ENCODE measurements at places on chromosomes 5 and 9.

DNA sequence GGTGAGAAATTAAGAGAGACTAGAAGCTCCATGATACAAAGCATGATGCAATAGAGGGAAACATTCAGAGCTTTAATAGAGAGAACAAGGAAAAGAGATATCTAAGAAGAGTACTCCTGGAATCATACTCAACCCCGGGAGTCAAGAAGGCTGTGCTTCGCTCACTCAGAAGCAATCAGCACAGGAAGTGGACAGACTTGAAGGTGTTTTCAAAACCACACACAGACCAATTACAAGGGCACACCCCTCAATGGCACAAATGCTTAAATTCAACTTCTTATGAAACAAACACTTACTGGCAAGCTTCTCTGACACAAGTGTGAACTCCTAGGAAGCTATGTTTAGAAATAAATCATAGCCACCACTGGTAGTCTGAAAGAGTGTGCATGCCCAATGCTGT, 462.3 kb downstream of the GABRG2 start:
- no peak for DNase-seq

DNA sequence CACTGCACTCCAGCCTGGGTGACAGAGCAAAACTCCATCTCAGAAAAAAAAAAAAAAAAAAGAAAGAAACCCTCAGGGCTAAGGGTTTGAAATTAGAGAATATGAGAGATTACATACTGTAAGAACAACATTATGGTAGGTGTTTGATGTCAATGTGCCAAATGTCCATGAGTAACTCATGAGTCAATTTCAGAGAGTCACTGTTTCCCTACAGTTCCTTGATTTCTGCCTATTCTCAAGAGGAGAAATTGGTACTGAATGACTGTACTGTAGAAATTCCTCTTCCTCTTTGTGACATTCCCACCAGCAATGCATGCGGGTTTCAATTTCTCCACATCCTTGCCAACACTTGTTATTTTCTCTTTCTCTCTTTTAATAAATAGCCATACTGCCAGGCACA, 35.2 kb downstream of the MARVELD2 start:
- DNase-seq = peak; percentile 71

- DNase-seq = peak; percentile 8
Observed at GRCh38 chr9:129237164-129237611, 59.1 kb upstream of the IER5L start.

DNA sequence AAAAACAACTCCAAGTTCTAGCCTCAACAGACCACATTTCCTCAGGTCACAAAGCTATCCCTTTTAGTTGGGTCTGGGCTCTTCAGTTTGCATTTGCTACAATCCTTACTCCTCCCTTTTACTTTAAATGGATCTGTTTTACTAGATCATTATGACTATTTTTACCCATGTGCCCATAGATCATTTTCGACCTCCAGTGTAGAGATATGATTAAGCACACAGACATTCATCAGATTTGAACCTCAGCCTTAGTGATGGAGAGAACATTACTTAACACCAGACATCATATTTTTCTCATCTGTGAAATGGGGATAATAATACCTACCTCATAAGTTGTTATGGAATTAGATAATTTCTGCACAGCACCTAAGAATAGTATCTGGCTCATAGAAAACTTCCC, 141.9 kb downstream of the NPR3 start:
- no peak for DNase-seq

DNA sequence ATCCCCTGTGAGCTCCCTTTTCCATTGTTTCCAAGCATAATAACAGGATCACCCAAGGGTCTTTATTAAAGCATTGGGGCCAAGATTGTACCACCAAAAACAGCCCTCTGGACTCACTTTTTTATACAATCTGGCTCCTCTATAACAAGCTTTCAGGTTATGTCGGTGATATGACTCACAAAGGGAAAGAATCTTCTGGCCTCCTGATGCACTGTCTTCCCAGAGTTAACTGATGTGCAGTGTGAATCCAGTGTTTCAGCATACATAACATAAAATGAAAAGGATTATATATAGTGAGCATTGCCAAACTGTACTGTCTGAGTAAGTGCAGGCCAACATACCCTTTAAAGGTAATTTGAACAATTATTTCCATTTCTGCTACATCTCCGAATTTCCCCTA, 33.9 kb upstream of the MAN2A1 start:
- DNase-seq = no peak

DNA sequence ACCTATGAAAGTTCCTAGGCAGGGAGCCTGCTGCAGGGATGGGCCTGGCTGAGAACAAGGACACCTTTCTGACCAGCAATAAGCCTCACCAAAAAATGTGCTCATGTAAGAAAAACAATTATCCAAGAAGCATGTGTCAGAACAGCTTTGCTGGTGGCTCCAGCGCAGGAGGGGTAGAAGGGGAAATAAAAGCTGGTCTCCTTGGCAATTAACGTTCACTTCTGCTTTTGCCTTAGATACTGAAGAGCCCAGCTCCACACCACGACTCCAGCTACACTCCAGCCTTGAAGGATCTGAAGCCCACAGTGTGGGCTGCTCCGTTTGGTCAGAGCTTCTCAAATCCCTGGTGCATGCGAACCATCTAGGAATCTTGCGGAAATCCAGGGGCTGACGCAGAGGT, 107.6 kb upstream of the PHYKPL start:
- no peak for DNase-seq

- DNase-seq = no peak
Observed at GRCh38 chr5:36495611-36496010, 110.8 kb upstream of the SLC1A3 start.

GRCh38 chr5:140982083-140982716, 15.9 kb downstream of the PCDHAC2 start:
- no peak for DNase-seq

GRCh38 chr5:77449981-77450380, 42.1 kb downstream of the WDR41 start:
- no peak for DNase-seq

GRCh38 chr9:95609426-95609825, 92.7 kb upstream of the PTCH1 start:
- DNase-seq = no peak

- no peak for DNase-seq
Observed at GRCh38 chr5:176943816-176944215, 44.7 kb upstream of the HK3 start.

DNA sequence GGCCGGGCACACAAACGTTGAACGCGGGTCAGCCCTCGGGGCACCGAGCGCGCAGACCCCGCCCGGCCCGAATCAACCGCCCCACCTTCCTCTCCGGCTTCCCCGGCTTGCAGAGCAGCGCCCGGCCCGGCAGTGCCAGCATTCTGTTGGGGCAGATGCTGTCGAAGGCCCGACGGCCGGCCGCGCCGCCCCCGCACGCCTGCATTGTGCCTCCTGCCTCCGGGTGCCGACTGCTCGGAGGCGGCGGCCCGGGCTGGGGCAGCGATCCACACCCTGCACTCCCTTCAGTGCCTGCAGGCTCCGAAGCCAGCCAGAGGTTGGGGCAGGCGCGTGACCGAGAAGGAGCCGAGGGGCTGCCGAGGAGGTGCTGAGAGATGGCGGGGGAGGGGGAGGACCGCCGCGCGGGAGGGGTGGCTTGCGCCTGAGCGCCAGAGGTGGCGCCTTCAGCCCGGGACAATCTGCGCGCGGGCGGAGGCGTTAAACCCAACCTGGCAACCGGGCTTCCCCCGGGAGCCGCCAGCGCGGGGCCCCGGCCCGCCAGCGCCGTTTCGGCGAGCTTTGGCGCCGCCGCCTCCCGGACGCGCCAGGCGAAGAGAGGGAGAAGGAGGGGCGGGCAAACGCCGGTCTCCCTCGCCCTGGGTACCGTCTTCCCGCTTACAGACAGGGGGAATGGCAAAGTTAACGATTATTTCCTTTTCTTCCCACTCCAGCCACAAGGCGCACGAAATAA, at the start of gene MCIDAS:
MCIDAS (minus strand) TSS at position 382 of the 730 bp plus-strand sequence; CDS start at position 205, 177 bp downstream.
- DNase-seq = no peak
